Stimulated activated CD8-positive, alpha-beta memory T cell treated with anti-CD3 and anti-CD28 coated beads, Interleukin-2, amount 100 ng/mL, for 1 hour (primary cell): ENCODE measurements at places on chromosomes 4 and X.

DNA sequence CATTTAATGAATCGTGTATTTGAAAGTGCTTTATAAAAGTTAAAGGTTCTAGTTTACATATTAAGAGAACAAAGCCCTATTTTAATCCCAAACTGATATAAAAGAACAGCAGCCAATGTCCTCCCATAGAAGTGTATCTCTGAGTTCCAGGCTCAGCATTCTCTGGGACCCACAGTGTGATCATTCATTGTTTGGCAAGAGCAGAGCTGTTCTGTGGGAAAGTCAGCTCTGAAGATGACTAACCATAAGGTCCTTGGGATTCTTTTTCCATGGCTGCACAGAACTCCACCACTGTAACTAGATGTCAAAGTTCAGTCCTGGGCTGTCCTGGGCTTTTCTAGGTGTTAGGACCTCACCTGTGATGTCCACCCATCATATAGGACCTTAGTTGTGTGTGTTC lies 157.0 kb upstream of the TLL1 start:
- no peak for DNase-seq

- DNase-seq: no peak
Measured at GRCh38 chr4:94746746-94747145, 11.0 kb upstream of the BMPR1B start.

DNA sequence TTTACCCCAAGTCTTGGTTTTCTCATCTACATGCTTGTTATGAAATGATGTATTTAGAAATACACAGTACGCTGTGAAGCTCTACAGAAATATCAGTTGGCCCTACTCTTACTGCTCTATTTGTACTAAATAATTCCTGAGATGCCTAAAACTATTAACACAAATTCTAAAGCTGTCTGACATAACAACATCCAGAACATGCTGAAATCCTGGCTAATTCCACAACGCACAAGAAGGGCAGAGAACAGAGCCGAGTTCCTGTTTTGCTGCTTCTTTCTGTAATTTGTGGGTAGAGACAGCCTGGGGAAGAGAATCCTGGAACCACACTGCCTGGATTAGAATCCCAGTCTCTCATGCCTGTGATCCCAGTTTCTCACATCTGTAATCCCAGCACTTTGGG lies 59.0 kb downstream of the ZNF827 start:
- no peak for DNase-seq

DNA sequence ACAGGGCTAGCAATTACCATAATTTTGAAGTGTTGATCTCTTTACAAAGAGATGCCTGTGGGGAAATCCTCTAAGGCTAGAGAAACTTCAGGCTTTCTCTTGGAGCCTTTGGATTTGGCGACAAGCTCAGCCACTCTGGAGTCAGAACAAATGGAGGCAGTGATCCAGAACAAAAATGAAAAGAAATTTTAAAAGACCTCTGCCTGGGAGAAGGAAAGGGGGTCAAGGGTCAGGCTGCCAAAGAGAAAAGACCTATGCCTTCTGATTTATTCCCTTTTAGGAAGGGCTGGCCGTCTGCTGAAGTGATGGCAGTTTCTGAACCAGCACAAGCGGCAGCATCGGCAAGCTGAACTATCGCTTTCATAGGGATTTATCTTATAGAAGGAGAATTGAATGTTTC lies 140.8 kb upstream of the SFRP2 start:
- no peak for DNase-seq

DNA sequence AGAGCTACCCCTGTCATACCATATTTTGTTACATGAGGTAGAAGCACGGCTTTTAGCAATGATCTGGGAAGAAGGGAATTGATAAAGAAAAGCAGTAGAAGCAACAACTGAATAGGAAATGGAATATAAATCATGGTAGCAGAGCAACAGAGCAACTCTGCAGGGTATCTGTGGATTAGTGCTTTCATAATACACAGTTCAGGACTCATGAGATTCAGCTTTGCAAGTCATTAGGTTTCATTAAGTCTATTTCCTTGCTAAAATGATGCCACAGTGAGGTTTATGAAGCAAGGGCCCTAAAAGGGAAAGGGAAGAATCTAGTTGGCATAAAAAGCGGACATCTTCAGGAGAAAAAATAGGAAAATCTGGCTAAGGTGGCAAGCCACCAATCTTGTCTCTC lies 45.6 kb upstream of the GRPR start:
- DNase-seq: no peak

DNA sequence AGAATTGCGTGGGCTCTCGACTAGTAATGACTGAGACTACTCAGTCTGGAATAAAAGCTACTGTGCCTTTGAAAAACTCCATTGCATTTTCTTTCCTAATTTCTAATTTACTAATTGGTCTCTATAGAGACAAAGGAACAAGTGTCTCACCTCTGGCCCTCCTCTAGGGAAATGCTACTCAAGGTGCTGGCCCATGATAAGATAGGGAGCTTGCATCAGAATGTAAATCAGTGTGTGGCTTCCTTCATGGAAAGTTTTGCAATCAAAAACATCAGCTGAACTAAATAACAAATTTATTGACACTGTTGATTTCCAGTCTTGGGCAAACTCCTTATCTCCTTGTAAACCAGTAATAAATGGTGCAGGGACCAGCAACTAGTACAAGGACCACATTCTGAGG lies 81.8 kb downstream of the SRPX start:
- DNase-seq: no peak

DNA sequence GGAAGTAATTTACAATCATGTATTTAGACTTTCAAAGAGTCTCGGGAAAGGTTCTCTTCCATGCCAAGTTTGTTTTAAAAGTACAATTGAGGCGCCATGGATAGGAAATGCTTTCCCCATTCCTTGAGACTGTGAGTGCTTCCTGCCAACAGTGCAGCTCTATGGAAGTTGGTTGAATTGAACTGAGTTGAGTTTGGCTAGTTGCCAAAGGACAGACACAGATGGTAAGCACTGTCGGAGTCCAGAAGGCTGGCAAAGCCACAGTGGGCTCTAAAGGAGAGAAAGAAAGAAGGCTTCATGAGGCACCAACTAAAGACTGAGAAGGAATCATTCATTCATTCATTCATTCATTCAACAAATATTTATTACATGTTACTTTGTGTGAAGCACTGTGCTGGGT lies 4.3 kb upstream of the KCNE5 start:
- DNase-seq: no peak

DNA sequence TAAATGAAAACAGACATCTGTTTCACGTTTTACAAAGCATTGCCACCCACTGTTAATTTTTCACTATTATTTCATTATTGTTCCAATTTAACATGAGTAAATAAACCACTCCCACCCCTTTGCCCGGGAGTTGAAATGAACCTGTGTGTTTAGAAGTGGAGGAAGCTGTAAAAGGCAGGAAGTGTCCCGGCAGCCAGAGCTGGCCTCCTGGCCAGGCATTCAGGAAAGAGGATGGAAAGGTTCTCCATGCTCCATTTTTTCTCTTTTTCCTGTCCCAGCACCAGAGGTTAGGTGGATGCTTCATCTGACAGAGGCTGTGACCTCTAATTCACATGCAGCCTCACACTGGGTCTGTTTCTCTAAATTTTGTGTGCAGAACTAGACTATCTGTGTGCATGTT lies 55.5 kb upstream of the LNX1 start:
- DNase-seq: no peak

- DNase-seq: no peak
Measured at GRCh38 chrX:17812763-17813162, 48.3 kb downstream of the RAI2 start.
